ENCODE measurements at places on chromosomes 5 and 9.

- DNase-seq = no peak
These were observed 4.3 kb downstream of the SHC3 start for GRCh38 chr9:89174291-89174690.

GRCh38 chr5:38400365-38400764 lies 142.0 kb downstream of the EGFLAM start:
- no peak for DNase-seq

GRCh38 chr5:139178589-139178917 lies 19.6 kb downstream of the SIL1 start:
- DNase-seq = no peak

DNA sequence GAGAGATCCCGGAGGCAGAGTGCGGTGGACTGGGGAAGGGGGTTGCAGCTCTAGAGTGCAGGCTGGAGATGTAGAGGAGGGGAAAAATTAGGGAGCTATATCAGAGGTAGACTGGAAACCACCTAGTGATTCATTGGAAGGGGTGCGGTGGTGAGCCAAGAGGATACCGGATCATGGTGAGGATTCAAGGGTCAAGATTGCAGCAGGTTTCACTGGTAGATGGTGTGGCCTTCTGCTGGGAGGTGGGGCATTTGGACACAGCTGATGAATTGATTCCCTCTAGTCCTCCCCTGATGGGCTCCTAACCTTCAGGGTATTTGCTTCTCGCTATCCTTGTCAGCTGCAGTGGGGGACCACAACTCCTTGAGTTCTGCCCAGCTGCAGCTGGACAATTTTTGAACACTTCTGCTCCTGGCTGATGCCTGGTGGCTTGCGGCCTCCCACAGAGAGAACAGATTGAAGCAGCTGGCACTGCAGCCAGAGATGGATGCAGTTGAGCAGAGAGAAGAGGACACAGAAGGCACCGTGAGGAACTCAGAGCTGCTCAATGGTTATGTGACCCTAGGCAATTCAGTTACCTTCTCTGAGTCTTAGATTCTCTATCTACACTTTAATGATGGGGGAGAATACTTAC lies 134.4 kb upstream of the ABCA1 start:
- DNase-seq = no peak

- no peak for DNase-seq
These were observed 35.1 kb upstream of the EDIL3 start for GRCh38 chr5:84419742-84420141.

DNA sequence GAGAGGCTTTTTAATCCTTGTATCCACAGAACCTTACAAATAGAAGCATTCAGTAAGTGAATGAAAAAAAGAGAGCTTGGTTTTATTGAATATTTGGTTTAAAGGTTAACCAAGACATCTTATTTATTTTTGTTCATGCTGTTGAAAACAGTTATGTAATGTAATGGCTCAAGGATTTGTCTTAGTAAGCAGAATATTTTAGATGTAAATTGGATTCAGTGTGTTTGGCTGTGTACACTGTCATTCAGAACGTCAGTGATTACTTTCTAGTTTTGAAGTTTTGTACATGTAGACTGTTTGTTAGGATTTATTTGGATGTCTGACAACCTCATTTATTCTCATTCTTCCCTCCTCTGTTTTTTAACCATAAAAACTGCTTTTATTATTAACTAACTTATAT lies 31.3 kb downstream of the KCNN2 start:
- DNase-seq = no peak

DNA sequence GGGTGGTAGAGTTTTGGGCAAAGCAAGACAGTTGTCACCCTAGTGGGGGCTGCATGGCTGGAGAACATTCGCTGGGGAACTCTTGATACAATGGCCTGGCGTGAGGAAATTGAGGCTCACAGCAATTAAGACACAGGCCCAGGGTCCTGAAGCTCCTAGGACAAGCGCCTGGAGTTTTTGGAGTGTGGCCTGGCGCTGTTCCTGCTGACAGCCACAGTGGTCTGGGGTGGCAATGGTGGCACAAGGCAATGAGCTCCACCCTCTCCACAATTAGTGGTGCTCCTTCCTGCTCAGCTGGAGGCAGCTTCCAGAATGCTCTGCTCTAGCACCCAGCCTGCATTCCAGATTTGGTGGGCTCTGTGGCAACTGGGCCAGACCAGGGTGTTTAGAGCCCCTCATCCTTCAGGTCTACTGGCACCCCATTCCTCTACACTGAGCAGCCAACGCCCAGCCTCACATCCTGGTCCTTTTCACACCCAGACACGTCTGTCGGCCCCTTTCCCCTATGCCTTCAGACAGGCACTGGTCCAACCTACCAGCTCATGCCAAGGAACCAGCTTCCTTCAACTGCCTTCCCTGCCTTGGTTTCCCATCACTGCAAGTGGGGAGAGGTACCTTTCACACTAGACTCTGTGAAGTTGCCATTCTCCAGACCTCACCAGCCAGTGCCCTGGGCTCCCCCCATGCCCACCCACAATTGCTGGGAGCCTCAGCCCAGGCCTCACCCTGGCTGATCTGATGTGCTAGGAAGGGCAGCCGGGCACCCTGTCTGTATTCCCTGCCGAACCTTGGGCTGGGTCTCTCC lies 138.1 kb upstream of the COL5A1 start:
- DNase-seq = no peak

GRCh38 chr5:163473635-163474243 lies 13.3 kb downstream of the HMMR start:
- no peak for DNase-seq

- no peak for DNase-seq
These were observed 418.3 kb downstream of the CDH10 start for GRCh38 chr5:24226479-24226878.

GRCh38 chr9:130472184-130472705 lies 27.5 kb downstream of the ASS1 start:
- no peak for DNase-seq

GRCh38 chr9:106857811-106858470 lies 5.0 kb upstream of the ZNF462 start:
- no peak for DNase-seq

DNA sequence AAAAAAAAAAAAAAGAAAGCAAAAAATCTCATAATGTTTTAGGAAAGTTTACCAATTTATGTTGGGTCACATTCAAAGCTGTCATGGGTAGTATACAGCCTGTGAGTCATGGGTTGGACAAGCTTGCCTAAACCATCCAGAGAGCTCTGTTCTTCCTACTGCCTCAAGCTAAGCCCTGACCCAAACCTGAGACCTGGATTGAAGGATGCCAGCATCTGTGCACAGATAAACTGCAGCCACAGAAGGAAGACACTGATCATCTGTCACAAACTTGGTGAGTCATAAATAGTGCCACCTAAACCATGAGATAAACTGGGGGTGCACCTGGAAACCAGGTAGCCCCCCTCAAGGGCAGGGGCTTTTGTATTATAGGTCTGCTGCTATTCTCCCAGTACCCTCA lies 31.0 kb downstream of the CSF2 start:
- DNase-seq = no peak

DNA sequence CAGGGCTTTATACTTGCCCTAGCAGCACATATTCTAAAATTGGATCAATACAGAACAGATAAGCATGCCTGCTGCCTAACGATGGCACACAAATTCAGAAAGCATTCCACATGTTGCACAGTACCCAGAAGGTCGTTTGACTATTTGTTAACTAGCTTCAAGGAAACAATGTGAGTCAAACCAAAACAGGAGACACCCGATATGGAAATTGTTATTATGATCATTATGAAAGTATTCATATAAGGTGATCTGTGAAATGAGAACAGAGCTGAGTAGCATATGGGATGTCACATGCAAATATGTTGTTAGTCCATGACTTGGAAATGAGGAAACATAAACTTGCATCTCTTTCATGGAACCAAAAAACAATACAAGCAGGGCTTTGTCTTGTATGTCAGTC lies 56.3 kb upstream of the BICD2 start:
- DNase-seq = no peak

- no peak for DNase-seq
These were observed 4.5 kb upstream of the PCDH1 start for GRCh38 chr5:141882594-141883183.

DNA sequence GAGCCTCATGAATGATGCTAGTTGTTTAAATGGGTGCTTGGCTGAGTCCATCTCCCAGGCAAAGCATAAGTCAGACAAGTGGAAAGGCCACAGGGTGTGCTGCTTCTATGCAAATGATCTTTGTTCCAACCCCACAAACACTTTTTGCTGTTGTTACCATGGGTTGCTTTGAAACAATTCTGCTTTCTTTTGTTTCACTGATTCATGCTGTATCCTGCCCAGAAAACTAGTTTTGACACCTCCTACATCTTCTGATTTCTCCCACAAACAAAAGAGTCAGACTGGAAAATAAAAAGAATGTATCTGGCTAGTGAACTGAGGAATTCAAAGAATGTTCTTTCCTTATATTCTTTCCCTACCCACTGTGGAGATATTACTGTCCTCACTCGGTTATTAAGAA lies 298.6 kb downstream of the DIRAS2 start:
- DNase-seq = no peak

- DNase-seq = no peak
These were observed 28.7 kb upstream of the AIF1L start for GRCh38 chr9:131067625-131068024.

DNA sequence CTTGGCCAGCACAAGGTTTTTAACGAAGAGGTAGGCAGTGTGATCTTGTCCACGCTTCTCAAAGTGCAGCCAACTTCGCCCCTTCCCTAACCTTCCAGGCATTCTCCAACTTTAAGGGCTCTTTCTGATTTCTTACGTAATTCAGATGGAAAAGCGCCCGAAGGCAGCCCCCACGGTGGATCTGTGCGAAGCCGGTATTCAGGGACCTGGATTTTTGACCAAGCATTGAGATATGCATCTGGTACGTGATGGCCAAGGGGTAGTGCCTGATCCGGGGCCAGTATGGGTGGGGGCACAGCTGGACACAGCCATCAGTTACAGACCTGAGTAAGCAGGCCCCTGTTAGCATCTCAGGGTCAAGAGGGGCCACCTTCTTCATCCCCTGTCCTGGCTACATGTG lies 80.0 kb downstream of the AMBP start:
- no peak for DNase-seq

GRCh38 chr5:171898879-171899278 lies 107.6 kb downstream of the FBXW11 start:
- no peak for DNase-seq

DNA sequence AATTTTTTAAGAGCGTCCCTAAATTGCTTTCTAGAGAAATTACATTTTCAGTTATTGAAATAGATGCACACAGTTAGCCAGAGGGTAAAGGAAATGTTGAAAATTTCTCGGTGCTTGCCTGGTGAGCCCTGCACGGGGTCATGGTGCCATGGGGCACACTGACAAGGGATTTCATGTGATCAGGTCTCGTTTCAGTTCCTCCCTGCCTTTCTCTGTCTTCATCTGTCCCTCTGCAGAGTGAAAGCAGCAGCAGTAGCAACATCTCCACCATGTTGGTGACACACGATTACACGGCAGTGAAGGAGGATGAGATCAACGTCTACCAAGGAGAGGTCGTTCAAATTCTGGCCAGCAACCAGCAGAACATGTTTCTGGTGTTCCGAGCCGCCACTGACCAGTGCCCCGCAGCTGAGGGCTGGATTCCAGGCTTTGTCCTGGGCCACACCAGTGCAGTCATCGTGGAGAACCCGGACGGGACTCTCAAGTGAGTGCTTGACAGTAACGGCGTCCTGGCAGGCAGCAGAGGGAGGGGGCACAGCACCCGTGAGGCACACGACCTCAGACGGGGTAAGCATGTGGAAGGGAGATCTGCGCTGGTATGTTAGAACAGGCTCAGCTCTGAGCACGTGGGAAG lies 89.1 kb upstream of the OTULINL start:
- DNase-seq = no peak

DNA sequence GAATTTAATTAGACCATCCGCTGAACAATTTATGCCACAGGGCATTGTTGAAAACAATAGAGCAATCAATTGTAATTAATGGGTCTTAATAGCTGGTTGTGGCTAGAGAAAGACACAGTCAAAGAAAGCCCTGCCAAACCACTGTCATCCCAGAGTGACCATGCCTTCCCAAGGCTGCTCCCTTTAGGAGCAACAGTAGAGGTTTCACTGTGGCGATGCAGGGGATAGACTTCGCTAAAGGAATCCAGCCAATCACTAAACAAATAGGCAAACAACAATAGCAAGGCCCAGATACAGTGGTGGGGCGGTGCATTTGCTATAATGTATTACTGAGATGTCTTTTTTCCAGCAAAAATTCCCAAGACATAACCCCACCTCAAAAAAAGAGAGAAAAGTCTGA lies 87.8 kb upstream of the SLC27A6 start:
- no peak for DNase-seq

DNA sequence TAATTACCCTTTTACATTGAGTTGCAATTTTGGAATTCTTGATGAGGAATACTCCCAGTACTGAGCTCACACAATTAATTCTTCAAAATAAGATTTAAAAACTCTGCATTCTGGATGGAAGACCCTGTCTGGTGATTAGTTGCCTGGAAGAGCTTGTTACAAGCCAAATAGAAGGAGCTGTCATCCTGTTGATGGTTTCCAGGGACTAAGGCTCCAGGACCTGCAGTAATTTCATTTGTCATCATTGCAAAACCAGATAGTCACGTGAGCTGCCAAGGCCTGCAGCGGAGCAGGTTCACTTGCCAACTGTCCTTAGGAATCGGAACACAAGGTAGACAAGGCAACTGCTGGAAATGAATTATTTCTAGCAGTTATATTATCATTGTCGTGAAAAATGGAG lies 597.7 kb downstream of the CCDC171 start:
- no peak for DNase-seq

DNA sequence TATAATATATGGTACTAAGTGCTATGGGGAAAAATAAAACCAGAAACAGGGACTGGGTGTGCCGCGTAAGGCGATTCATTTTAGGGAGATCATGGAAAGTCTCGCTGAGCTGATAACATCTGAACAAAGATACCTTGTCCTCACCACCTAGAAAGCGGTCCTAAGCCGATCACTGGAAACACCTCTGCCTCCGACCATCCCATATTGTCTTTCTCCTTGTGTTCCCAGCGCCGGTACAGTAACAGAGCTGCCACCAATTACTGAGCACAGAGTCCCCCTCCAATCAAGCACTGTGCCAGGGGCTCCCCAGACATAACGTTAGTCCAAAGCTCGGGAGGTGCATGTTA lies 704 bp downstream of the CCDC112 start:
- DNase-seq = no peak

DNA sequence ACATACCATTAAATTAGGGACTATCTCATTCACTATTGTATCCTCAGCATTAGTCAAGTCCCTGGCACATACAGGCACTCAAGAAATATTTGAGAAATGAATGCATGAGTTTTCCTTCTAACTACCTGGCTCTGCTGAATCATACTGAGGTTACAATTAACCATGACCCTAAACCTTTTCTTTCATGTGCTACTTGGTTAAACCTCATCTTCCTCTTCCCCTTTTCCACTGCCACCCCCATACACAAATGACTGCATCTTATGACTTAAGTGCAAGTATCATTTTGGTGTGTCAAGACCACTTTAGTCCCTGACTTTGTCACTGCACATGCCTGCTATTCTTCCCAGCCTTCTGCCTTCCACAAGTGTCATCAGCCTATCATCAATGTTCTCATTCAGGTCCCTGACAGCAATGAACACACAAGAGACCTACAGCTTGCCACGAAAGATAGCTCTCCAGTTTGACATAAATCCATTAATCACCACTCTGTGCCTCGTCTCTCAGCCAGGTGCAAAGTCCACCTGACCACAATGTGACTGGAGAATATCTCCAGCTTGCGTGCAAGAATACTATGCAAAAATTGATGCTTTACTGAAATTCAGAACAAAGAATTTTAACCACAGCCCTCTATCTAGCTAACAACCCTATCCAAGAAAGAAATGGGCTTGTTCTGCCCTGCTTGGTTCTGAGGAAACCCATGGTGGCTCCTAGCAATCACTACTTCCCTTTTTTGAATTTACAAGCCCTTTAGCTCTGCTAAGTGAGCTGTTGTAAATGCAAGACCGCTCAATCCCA lies 74.5 kb downstream of the MAPKAP1 start:
- DNase-seq = no peak
